T-helper 22 cell (primary cell): ENCODE measurements at places on chromosomes 11 and 22.

DNA sequence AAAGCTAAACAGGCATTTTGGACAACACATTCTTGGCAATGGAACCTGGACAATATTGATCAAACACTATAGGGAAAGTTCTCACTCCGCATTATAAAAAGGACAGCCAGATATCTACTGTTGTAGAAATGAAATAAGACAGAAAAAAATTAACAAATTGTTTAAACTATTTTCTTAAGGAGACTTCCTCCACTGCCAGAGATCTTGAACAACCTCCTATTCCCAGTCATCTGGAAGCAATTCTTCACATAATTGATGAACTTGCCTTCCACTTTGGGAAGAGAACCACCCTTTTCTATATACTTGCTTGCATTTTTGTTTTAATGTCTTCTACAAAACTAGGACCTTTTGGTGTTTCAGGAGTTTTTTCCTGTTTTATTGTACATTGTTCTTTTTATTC, 216.1 kb downstream of the CASP12 start:
- DNase-seq: no peak

DNA sequence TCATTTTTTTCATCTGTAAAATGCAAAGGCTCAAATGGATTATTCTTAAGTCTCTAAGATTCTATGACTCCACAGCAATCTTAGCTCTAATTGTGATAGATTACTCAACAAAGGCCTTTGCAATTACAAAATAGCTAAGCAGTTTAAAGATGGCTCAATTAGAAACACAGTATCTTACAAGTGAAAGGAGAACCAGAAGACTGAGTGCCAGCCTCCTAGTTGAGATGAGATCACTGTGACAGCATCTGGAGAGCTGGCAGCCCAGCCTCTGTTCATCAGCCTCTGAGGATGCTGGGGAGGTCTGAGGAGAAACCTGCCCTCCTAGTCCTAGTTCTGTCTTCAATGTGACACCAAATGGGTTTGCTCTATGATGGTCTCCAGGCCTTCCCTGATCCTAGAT, 158.4 kb upstream of the NARS2 start:
- no peak for DNase-seq

DNA sequence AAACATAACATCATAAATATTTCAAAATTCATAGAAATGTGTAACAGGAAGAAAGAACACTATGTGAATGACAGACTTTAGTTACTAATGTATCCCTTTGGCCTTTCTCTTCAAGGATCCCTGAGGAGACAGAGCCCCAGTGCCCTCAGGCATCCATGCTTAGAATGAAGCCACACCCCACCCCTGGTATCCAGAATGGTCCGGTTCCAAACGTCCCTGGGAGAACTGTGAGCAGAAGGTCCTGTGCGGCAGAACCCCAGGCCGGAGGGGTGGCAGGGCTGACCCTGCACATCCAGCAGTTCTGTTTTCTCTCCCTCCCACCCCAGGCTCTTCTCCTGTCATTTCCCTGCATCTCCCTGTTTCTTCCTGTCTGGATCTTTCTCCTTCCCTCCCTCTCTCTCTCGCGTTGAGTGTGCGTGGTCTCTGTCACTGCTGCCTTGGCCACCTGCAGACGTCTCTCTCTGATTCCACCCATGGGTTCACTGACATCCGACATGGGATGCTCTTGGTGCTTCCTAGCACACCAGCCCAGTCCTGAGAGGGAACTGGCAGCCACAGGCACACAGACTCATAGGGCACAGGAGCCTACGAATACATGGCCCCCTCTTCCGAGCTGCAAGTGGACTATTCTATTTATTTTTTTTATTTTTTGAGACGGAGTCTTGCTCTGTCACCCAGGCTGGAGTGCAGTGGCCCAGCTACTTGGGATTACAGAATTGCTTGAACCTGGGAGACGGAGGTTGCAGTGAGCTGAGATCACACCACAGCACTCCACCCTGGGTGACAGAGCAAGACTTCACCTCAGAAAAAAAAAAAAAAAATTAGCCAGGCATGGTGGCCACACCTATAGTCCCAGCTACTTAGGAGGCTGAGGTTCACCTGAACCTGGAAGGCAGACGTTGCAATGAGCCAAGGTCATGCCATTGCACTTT, 5.7 kb downstream of the RFPL1 start:
- no peak for DNase-seq

GRCh38 chr11:119480380-119481020, 57.5 kb upstream of the THY1 start:
- DNase-seq: no peak

GRCh38 chr11:119650251-119650650, 78.7 kb downstream of the NECTIN1 start:
- DNase-seq: no peak

DNA sequence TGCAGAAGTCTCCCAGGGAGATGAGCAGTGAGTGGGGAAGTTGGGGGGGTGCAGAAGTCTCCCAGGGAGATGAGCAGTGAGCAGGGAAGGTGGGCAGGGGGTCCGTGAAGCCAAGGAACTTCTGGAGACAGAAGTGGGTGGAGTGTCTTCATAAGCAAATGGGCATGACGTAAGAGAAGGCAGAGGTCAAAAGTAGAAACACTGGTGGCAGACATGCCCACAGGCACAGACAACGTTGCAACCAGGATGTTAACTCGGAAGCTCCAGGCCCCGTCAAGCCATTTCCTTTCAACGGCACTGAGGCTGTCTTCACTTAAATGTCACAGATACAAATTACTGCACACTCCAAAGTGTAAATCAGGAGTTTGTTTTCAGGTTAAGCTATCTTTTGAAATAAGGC, 186.1 kb downstream of the SHANK2 start:
- DNase-seq: no peak

DNA sequence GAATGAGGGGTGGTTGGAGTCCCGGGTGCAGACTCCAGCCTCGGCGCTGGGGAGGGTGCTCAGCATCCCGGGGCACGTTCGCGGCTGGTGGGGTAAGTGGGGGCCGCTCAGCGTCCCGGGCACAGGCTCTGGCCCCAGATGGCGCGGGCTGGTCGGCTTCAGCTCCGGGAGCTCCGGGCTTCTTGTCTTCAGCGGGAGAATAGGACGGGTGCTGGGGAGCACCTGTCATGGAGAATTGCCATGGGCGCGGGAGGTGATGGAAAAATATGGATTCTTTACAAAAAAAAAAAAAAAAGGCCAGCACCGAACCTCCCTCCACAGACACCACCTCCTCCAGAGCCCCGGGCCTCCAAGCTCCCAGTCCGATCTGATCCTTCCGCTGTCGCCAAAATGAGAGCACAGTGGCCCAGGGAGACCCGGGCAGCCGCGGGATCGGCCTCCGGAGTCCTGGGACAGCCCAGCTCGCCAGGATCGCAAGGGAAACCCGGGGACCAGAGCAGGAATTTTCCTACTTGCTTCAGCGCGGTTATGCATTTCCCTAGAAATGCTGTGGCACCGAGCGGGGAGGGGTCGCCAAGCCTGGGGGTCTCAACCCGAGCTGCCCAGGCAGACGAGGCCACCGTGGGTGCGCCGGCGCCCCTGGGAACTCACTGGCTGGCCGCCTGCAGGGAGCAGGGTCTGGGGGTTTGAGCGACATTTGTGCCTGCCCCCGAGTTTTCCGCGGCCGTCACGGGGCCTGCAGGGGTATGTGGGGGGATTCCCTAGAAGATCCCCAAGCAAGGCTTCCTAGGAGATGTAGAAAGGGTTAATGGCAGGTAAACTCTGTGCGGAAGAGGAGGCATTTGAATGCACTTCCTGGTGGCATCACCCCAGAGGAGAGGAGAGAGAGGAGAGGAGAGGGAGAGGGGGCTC, 1336.9 kb downstream of the BRD1 start:
- no peak for DNase-seq

DNA sequence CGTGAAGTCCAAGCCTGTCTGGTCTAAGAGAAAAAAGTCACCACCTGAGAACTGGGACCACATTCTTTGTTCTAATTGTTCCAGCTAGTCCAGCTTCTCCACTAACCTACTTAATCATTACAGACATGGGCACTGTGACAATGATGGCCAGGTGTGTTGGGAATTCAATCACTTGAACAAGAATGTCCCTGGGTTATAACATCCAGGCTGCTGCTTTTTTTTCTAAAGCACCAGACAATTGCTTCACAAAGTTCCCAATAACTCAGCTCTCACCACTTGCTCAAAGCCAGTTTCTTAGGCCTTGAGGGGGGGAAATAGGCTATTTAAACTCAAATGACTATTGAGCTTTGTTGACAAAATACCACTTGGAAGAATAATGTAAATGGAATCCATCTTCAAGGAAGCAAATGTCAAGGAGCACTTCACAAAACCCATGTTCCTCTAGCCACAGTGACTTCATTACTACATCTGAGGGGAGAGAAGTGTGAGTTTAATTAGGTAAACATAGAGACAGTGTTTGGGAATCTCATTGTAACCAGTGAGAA, 80.3 kb downstream of the ME3 start:
- no peak for DNase-seq

- no peak for DNase-seq
These were observed 9.5 kb downstream of the DRICH1 start for GRCh38 chr22:23622634-23623033.
